Endothelial cell (in vitro differentiated cells): ENCODE measurements at places on chromosomes 16 and 17.

DNA sequence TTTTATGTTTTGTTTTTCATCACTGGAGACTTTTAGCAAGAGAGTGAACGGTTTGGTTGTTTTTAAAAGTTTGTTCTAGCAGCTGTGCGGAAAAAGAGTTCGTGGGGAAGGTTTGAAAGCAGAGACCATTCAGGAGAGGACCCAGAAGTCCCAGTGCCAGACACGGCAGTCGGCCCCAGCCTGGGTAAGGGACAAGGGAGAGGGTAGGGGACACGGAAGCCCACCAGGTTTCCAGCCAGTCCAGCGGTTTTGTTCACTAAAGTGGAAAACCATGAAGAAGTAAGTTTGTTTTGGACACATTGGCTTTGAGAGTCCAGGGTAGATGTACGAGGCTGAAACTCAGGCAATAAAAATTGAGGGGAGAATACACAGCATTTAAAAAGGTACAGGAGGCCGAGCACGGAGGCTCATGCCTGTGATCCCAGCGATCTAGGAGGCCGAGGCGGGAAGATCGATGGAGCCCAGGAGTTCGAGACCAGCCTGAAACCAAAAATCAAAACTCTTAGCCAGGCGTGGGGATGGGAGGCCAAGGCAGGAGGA is 56.8 kb upstream of the RPH3AL start:
- H3K4me1 ChIP-seq: peaks cover 25% of the 10 kb centered on the region
- DNase-seq: no peak
- H3K36me3 ChIP-seq: peaks cover 12% of the 10 kb centered on the region
- H3K27ac ChIP-seq: peak overlapping the region; percentile 92
- H3K27me3 ChIP-seq: peaks cover 23% of the 10 kb centered on the region

GRCh38 chr16:9484881-9485280 is 393.4 kb downstream of the HAPSTR1 start:
- H3K27me3 ChIP-seq: peaks cover 3% of the 10 kb centered on the region
- no peaks in the 10 kb centered on the region for H3K36me3 ChIP-seq
- no peaks in the 10 kb centered on the region for H3K4me1 ChIP-seq
- DNase-seq: no peak
- H3K27ac ChIP-seq: no peak overlapping the region
- H3K4me3 ChIP-seq: no peak overlapping the region

DNA sequence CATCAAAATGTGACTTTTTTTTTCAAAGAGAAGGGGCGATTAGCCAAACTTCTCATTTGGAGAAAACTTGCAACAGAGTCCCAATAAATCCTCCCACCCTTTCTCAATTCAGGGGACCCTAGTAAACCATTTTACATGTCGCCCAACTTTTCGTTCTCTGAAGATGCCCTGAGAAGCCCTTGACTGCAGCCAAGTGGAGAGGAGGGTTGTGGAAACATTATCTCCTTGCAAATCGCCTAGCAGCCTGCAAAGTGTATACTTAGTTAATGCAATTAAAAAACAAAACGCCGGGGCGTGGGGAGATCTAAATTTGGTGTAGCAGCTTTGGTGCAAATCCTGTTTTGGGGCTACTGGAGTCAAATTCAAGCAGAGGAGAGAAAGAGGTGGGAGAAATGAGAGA is 1.2 kb upstream of the SHISA9 start:
- no peak overlapping the region for H3K4me3 ChIP-seq
- H3K27me3 ChIP-seq: peaks cover 19% of the 10 kb centered on the region
- no peaks in the 10 kb centered on the region for H3K36me3 ChIP-seq

DNA sequence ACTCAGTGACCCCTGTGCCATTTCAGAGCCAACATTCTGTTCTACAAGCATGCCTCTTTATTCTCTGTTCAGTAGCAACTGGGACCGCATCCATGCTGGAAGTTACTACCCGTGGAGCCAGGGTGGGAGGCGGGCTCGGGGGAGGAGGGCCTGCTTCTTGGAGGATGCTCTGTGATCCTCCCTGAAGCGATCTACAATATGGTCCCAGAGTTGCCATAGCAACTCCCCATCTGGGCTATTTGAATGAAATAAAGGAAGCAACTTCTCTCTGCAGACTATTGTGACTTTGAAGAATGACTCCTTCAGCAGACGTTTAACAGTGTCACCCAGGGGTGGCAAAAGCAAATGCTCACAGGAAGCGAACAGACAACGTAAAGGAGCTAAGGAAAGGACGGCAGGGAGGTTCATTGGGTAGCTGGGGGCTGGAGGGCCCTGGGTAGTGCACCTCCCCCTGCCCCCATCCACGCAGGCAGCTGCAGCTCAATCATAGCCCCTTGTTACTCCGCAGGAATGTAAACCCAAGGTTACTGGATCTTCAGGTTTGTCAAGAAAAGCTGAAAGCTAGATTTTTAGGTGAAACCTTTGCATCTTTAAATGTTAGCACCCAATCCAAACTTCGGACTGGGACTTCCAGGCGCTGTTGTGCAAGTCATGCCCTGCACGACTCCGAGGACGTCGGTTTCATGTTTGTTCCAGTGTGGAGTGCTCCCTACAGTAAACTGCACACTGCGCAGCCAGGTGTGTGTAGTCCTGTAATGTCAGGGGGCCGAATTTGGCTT is 51.1 kb upstream of the MEAK7 start:
- DNase-seq: no peak
- no peak overlapping the region for H3K27ac ChIP-seq
- peaks cover 5% of the 10 kb centered on the region for H3K27me3 ChIP-seq
- H3K36me3 ChIP-seq: no peaks in the 10 kb centered on the region
- no peak overlapping the region for H3K4me3 ChIP-seq
- peaks cover 5% of the 10 kb centered on the region for H3K4me1 ChIP-seq

GRCh38 chr17:41910701-41911391 is 7.9 kb downstream of the ACLY start:
- H3K36me3 ChIP-seq: peaks cover 61% of the 10 kb centered on the region
- DNase-seq: no peak
- H3K27me3 ChIP-seq: peaks cover 11% of the 10 kb centered on the region
- no peak overlapping the region for H3K27ac ChIP-seq
- peaks cover 25% of the 10 kb centered on the region for H3K4me1 ChIP-seq
- H3K4me3 ChIP-seq: peak overlapping the region; percentile 31

DNA sequence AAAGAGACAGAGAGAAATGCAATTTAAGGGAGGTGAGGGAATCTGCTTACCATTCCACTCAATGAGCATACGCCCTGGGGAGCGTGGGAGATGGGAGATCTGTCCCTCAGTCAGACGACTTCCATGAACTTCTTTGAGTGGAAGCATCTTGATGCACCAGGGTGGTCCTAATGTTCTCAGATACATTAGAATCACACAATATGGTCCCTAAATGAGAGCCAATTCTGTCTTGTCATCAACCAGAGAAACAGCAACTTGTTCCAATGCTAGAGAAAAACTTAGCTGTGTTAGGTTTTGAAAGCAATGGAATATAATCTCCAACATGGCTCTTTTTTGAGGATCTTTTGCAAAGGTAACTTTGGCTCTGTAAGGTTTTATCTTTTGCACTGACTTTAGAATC is 44.1 kb downstream of the GPR139 start:
- no peak for DNase-seq
- no peak overlapping the region for H3K4me3 ChIP-seq
- H3K4me1 ChIP-seq: peaks cover 2% of the 10 kb centered on the region

DNA sequence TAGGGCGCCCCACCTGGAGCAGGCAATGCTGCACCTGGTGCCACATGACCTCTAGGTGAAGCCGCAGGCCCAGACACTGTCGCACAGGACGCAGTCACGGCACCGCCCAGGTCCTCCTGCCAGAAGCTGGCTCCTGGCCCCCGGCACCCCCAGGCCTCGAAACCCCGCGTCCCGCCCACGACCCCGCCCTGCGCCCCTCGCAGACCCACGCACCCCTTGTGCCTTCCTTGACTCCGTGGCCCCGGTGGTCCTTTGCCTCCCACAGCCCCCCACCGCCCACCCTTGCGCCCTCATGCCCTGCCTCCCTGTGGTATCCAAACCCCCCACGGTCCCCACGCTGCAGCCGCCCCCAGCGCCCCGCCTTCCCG is 6.3 kb upstream of the C1QTNF8 start:
- no peaks in the 10 kb centered on the region for H3K27me3 ChIP-seq
- H3K27ac ChIP-seq: no peak overlapping the region
- H3K4me3 ChIP-seq: no peak overlapping the region
- no peaks in the 10 kb centered on the region for H3K36me3 ChIP-seq
- H3K4me1 ChIP-seq: no peaks in the 10 kb centered on the region
- no peak for DNase-seq

GRCh38 chr17:77693776-77694175 is 264.7 kb upstream of the TNRC6C start:
- peaks cover 20% of the 10 kb centered on the region for H3K27me3 ChIP-seq
- peaks cover 4% of the 10 kb centered on the region for H3K4me1 ChIP-seq
- no peaks in the 10 kb centered on the region for H3K36me3 ChIP-seq
- no peak for DNase-seq
- H3K4me3 ChIP-seq: no peak overlapping the region

DNA sequence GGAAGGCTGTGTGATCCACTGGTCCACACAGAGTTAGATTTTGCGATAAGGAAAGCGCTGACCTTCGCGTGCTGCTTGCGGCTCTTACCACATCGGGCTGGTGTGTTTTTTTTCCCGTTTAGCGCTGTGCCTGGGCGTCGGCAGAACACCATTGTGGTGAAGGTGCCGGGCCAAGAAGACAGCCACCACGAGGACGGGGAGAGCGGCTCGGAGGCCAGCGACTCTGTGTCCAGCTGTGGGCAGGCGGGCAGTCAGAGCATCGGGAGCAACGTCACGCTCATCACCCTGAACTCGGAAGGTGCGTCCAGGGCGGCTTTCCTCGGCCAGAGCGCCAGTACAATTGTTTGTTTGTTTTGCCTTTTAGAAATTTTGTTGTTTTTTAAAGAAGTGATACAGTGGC is 54.7 kb downstream of the BANP start:
- no peak overlapping the region for H3K4me3 ChIP-seq
- peaks cover 3% of the 10 kb centered on the region for H3K27me3 ChIP-seq
- H3K4me1 ChIP-seq: peaks cover 26% of the 10 kb centered on the region

DNA sequence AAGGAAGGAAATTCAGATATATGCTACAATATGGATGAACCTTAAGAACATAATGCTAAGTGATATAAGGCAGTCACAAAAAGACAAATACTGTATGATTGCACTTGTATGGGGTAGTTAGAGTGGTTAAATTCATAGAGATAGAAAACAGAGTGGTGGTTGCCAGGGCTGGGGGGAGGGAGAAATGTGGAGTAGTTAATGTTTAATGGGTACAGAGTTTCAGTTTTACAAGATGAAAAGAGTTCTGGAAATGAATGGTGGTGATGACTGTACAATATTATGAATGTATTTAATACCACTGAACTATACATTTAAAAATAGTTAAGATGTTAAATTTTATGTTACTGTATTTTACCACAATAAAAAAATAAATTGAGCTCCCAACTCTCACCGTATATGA is 157.9 kb downstream of the TOX3 start:
- H3K27ac ChIP-seq: no peak overlapping the region
- DNase-seq: no peak
- no peaks in the 10 kb centered on the region for H3K4me1 ChIP-seq
- H3K4me3 ChIP-seq: no peak overlapping the region
- peaks cover 2% of the 10 kb centered on the region for H3K27me3 ChIP-seq
- H3K36me3 ChIP-seq: no peaks in the 10 kb centered on the region

GRCh38 chr17:71636644-71637043 is 484.2 kb upstream of the SOX9 start:
- H3K27me3 ChIP-seq: peaks cover 3% of the 10 kb centered on the region
- H3K4me1 ChIP-seq: peaks cover 1% of the 10 kb centered on the region
- DNase-seq: no peak
- H3K36me3 ChIP-seq: no peaks in the 10 kb centered on the region
- H3K4me3 ChIP-seq: no peak overlapping the region
- no peak overlapping the region for H3K27ac ChIP-seq

DNA sequence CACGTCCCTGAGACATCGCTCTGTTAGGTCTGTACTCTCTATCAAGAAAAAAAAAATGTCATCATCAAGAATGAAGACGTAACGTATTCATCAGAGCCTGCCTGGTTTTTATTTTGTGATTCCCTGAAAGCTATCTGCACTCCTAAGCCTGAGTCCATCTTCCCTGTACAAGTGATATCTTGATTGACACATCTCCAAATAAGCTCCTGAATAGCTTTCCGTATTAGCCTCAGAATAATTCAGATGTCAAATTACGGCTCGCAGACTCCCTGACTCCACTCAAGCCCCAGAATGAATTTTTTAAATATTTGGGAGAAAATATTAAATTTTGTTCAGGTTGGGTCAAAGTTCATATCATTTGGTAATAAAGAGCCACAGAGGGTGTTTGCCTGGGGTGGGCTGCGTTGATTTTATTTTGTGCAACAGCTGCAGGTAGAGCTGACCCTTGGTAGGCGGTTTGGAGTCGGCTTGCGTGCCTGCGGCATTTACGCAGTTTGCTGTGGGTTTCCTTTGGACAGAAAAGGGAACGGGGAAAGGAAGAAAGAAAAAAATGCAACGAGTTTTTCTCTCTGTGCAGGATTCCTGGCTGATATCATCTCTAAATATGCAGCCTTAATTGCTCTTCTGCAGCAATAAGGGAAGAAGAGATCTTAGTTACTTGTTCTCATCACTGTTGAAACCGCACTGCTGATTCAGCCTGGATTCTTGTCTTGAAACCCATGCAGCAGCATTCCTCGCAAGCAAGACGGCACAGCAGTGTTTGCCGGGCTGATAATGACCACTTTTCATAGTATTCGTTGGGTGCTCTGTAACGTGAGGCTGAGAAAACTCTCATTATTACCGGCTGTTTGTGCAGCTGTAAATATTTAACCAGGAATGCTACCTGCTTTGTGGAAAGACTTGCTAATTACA is 114.7 kb downstream of the IRX3 start:
- H3K36me3 ChIP-seq: no peaks in the 10 kb centered on the region
- H3K4me1 ChIP-seq: peaks cover 8% of the 10 kb centered on the region
- H3K4me3 ChIP-seq: no peak overlapping the region
- DNase-seq: no peak
- H3K27me3 ChIP-seq: peaks cover 1% of the 10 kb centered on the region

GRCh38 chr16:9203956-9204355 is 112.5 kb downstream of the HAPSTR1 start:
- no peaks in the 10 kb centered on the region for H3K27me3 ChIP-seq
- no peaks in the 10 kb centered on the region for H3K36me3 ChIP-seq
- H3K4me3 ChIP-seq: no peak overlapping the region
- H3K27ac ChIP-seq: no peak overlapping the region
- no peak for DNase-seq
- no peaks in the 10 kb centered on the region for H3K4me1 ChIP-seq

DNA sequence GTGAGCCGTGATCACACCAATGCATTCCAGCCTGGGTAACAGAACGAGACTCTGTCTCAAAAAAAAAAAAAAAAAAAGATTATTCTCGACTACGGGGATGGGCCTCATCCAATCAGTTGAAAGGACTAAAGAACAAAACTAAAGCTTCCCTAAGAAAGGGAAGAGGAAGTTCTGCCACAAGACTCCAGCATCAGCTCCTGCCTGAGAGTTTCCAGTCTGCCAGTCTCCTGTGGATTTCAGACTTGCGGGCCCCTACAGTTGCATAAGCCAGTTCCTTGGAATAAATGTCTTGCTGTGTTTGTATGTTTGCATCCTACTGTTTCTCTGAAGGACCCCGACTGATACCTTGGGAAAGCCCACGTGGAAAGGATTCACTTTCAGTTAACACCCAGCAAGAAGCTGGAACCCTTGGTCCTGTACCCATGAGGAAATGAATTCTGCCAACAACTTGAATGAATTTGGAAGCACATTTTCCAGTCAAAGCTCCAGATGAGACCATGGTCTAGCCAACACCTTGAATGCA is 26.3 kb upstream of the FZD2 start:
- H3K27me3 ChIP-seq: peaks cover 4% of the 10 kb centered on the region
- H3K27ac ChIP-seq: no peak overlapping the region
- H3K36me3 ChIP-seq: peaks cover 4% of the 10 kb centered on the region
- peaks cover 9% of the 10 kb centered on the region for H3K4me1 ChIP-seq
- DNase-seq: no peak

GRCh38 chr17:68273722-68274121 is 17.2 kb downstream of the SLC16A6 start:
- DNase-seq: no peak
- no peaks in the 10 kb centered on the region for H3K27me3 ChIP-seq
- no peak overlapping the region for H3K27ac ChIP-seq
- peaks cover 19% of the 10 kb centered on the region for H3K36me3 ChIP-seq
